AG08395 (cell line): ENCODE measurements at places on chromosomes 4 and X.

- no peak for DNase-seq
Observed at GRCh38 chr4:113783701-113784100, 22.2 kb upstream of the CAMK2D start.

DNA sequence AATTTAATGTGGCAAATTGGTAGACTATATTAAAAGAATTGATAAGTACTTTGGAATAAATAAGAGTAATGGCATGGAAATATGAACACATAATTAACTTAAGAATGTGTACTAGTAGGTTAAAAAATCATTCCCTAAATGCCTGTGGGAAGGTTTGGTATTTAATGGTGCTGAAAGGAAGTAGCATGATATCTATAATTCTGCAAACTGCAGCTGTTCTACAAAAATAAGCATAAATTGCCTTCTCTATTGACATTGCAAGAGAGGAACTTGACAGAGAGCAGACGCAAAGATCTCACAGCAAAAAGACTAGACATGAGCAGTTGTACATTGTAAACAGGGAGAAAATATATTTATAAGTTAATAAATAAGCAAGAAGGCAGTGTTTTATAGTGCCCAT lies 752.5 kb upstream of the PCDH10 start:
- DNase-seq: no peak

DNA sequence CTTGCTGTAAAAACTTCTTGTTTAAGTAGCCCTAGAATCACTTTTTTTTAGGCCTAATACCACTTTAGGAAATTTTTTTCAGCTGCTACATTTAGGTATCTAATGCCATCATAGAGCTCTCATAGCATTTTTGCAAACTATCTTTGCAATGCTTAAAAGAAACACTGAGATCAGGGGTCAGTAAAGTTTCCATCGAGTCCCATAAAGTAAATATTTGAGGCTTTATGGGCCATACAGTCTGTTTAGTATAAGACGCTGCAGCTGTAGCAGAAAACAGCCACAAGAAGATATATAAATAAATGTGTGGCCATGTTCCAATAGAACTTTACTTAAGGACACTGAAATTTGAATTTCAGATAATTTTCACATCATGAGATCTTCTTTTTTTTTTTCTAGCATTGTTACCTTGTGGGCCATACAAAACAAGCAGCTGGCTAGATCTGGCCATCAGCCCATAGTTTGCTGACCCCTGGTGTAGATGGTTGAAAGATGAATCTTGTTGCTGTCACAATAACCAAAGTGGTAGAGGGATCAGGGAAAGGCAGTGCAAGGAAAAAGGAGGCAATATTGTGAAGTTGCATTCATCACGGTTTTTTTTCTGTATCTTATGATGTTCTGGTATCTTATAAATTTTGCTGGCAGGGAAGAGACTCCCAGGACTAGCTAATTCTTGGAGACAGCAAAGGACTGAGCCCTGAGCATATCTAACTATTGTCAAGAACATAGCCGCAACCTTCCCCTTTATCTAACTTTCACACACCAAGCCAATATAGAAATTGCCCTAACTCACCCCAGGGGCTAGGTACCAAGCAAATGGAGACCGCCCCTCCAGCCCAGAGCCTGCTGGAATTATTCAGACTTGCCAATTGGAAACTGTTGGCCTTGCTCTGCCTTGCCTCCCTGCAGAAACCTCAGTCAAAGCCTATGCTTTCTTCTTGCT lies 46.6 kb downstream of the RASGEF1B start:
- no peak for DNase-seq

DNA sequence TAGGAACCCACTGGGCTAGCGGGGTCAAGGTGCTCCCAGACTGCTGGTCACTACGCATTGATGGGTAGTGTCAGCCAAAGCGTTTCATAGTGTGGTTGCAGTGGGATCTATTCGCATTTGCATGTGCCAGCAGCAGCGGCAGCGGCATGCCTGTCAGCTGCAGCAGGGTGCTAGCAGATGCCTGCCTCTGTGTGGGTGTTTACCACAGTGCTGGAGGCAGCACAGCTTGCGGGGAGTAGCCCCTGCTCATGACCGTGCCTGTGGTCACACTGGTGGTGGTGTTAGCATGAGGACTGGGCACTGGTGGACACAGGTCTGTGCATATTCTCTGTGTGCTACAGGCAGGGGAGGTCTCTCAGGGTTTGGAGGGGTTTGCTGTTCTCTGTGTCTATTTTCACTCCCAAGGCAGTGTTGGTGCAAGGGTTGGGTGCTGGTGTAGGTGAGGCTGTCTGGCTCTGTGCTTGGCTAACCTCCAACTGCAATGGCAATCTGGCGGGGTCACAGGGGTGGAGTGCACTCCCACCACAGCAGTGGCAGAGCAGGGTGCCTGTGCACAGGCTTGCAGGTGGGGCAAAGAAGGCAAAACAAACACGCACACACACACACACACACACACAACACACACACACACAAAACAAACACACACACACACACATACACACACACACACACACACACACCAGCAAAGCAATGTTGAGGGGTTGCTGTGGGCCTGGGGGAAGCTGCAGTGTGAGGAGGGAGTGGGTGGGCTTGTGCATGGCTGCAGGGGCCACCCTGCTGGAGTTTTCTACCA lies 184.4 kb downstream of the GLUD2 start:
- no peak for DNase-seq

GRCh38 chr4:57119054-57119651 lies 9.0 kb upstream of the IGFBP7 start:
- DNase-seq: peak; percentile 94

DNA sequence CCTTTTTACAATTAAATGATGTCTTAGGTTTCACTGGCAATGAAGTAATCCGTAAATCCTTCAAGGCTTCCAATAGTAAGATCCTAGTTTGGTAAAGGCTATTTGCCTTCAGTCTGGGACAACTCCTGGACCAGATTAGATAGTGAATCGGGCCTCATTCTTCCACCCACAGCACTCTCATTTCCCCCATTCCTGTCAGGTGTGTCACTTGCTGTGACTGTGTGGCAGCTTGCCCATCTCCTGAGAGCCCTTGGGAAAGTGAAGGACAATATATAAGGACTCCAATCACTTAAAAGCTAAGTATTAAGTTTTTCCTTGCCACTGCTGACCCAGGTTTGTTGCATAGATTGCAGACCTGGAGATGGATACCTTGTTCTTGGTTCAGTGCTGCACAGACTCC lies 3.3 kb upstream of the GASK1B start:
- peak; percentile 35 for DNase-seq

GRCh38 chr4:83219344-83220331 lies 65.0 kb downstream of the COQ2 start:
- peak; percentile 59 for DNase-seq

GRCh38 chr4:186074189-186074588 lies 5.2 kb downstream of the TLR3 start:
- no peak for DNase-seq

- no peak for DNase-seq
Observed at GRCh38 chrX:32749070-32749469, 462.3 kb downstream of the DMD start.

- no peak for DNase-seq
Observed at GRCh38 chr4:122548452-122548851, 72.4 kb downstream of the IL21 start.

DNA sequence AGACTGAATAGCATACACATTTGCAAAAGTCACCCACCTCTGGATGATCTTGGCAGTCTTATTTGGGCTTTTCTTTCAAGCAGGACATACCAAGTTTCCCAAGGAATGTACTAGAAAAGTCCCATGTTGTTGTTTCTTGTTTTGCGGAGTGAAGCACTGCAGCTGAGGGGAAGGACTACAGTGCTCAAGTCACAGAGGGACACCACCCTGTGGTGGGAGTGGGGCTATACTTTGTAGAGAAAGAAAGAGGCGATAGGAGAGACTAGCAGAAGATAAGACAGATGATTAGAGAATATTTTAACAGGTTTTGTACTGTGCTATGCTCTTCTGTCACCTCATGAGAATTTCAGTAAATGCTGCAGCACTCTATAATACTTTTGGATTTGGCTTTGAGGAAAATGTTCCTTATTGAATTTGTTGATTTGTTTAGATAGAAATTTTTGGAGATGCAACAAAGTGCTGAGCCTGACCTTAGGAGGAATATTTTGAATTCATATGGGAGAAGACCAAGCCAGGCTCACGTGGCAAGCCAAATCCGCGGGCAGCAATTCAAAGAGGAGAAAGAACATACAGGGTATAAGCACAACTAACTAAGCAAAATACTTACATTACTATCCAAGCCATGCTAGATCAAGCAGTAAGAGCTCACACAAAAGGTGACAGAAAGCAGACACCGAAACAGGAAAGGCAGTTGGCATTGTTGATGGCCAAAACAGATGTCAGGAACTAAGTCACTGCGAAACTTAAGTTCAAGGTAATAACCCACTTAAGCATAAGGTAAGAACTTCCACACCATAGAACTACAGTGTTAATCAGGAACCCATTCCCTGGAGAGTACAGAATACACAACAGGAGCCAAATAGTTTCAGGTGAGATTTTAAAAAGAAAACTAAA lies 280.3 kb upstream of the INTU start:
- no peak for DNase-seq

GRCh38 chr4:8292478-8293107 lies 23.0 kb downstream of the HTRA3 start:
- DNase-seq: no peak
